Spinal cord (tissue), 10 donors: ENCODE measurements at places on chromosomes 1 and 21. TPM values are rescaled to one million over a fixed set of nuclear protein-coding genes. Genes with fewer than 3 reads are reported as not detected.

The SYCP1 gene
- 0.11 TPM for total RNA-seq

The UBXN10 gene
- 9.8 TPM for total RNA-seq

The SPRR3 gene
- total RNA-seq: 0.39 TPM

The LCE1B gene
- not detected for total RNA-seq

The OR10Z1 gene
- total RNA-seq: not detected

The SLC26A9 gene
- total RNA-seq: 0.06 TPM

GRCh38 chr1:167310732-167311131 is 90.0 kb downstream of the POU2F1 start:
- H3K4me3 ChIP-seq: no peak overlapping the region
- H3K27ac ChIP-seq: no peak overlapping the region
- no peaks in the 10 kb centered on the region for H3K4me1 ChIP-seq
- DNase-seq: no peak
- no peaks in the 10 kb centered on the region for H3K27me3 ChIP-seq

DNA sequence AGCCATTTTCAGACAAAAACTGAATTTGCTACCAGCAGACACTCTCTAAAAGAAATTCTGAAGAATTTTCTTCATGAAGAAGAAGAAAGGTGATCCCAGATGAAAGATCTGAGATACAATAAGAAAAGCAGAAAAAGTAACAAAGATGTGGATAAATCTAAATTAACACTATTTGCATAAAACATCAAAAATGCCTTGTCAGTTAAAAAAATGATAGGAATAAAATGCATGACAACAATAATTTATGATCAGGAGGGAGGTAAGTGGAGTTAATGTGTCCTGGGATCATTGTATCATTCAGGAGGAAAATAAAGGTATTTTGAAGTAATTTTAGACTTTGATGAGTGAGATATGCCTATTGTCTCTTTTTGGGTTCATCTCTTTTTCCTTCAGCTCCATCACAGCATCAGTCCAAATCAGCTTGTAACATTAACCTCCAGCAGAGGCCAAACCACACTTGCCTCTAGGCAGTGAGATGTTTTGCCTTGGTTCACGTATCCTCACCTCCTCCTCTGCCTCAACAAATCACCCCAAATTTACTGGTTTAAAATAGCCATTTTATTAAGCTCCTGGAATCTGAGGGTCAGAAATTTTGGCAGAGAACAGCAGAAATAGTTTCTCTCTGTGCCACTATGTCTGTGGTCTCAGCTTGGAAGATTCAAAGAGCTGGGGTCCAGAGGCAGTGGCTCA is 76.9 kb upstream of the HIVEP3 start:
- H3K36me3 ChIP-seq: no peaks in the 10 kb centered on the region
- no peak overlapping the region for H3K27ac ChIP-seq
- H3K27me3 ChIP-seq: no peaks in the 10 kb centered on the region
- H3K4me1 ChIP-seq: no peaks in the 10 kb centered on the region

- peak; percentile 79 for DNase-seq
- H3K27ac ChIP-seq: peak overlapping the region; percentile 61
- H3K36me3 ChIP-seq: peaks cover 37% of the 10 kb centered on the region
- peaks cover 74% of the 10 kb centered on the region for H3K4me1 ChIP-seq
- H3K4me3 ChIP-seq: no peak overlapping the region
These were observed 37.5 kb downstream of the KCNQ4 start for GRCh38 chr1:40820911-40821693.

DNA sequence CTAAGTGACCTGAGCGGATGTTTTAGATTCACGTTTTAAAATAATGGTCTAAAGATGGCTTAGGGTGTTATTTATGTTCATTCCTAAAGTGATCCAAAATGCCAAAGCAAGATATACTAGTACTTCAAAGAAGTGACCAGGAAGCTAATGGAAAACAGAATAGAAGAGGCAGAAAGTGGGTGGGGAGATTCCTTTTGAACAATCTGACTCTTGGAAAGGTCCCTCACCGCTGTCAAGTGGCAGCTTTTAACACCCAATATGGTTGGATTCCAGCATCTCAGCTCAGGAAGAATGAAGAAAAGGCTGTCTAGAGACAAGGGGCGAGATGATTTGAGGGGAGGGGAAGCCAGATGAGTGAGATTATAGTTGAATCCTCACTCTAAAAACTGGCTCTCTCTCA is 90.3 kb downstream of the SCMH1 start:
- no peak for DNase-seq
- no peaks in the 10 kb centered on the region for H3K4me1 ChIP-seq
- no peak overlapping the region for H3K27ac ChIP-seq

GRCh38 chr1:67560580-67561255 is 124.3 kb upstream of the GADD45A start:
- H3K4me1 ChIP-seq: peaks cover 6% of the 10 kb centered on the region
- no peak overlapping the region for H3K27ac ChIP-seq
- no peak overlapping the region for H3K4me3 ChIP-seq
- DNase-seq: no peak
- no peaks in the 10 kb centered on the region for H3K27me3 ChIP-seq

DNA sequence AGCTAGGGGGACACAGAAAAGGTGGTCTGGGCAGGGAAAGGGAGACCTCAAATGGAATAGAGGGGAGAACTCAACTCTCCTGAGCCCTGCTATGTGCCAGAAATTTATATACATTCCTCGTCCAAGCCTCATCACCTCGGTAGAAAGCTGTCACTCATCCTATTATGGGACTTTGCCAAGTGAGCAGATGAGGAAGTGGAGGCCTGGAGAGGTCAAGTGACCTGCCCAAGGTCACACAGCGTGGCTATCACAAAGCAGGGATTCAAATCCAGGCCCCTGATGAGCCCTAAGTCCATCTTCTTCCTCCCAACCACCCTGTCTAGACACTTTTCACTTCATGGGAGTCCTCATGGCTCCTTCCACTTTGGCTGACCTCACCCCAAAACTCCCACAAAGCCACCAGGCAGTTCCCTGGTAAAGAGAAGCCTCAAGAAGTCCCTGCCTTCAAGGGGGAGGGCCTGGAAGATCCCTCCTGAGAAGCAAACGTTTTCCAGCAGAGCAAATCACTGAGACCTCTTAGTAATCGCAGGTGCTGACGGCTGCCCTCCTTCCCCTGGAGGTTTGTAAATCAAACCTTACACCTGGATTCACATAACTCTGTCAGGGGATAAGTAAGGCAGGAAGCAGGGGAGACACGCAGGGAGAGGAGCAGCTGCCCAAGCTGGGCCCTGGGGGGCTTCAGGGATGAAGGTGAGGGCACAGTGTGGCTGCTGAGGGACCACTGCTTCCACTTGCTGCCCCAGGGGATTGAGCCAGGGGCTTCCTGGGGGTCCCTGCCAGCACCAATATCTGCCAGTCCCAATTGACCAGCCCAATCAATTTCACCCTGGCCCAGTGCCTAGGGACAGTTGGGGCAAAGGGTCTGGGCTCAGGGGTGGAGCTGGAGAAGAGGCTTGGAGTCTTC is 351.2 kb downstream of the MATN1 start:
- H3K27ac ChIP-seq: no peak overlapping the region
- DNase-seq: no peak

DNA sequence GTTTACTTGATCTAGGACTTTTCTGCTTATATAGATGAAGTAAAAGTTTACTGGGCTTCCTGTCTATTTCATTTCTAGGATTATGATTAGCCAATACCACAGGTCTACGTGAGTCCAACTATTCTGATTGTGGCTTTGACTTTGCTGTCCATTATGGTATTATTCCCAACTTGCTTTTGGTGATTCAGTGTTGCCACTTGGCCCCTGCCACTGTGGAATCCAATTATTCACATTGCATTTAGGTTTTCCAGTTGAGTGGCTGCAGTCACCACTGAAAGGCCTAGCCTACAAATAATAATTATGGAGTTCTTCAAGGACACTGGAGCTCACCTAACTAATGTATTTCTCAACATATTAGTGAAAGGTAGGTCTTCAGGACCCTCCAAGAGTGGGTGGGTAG is 574.3 kb upstream of the USP24 start:
- H3K4me3 ChIP-seq: no peak overlapping the region
- no peaks in the 10 kb centered on the region for H3K36me3 ChIP-seq
- no peaks in the 10 kb centered on the region for H3K4me1 ChIP-seq

- no peak overlapping the region for H3K27ac ChIP-seq
- no peak overlapping the region for H3K4me3 ChIP-seq
- H3K27me3 ChIP-seq: no peaks in the 10 kb centered on the region
- DNase-seq: no peak
- H3K36me3 ChIP-seq: peaks cover 14% of the 10 kb centered on the region
- peaks cover 23% of the 10 kb centered on the region for H3K4me1 ChIP-seq
These were observed 1.3 kb downstream of the CREB3L4 start for GRCh38 chr1:153968972-153969371.

- no peak overlapping the region for H3K27ac ChIP-seq
- peaks cover 8% of the 10 kb centered on the region for H3K4me1 ChIP-seq
- H3K4me3 ChIP-seq: no peak overlapping the region
These were observed 25.1 kb upstream of the TMEM61 start for GRCh38 chr1:54955359-54955758.

- H3K4me1 ChIP-seq: no peaks in the 10 kb centered on the region
- DNase-seq: no peak
- no peak overlapping the region for H3K4me3 ChIP-seq
- H3K27ac ChIP-seq: no peak overlapping the region
These were observed 244.8 kb downstream of the SMYD3 start for GRCh38 chr1:246262281-246262680.

- no peak overlapping the region for H3K4me3 ChIP-seq
- no peaks in the 10 kb centered on the region for H3K36me3 ChIP-seq
- DNase-seq: peak; percentile 74
These were observed 208.3 kb downstream of the DSCAM start for GRCh38 chr21:40638466-40639251.

DNA sequence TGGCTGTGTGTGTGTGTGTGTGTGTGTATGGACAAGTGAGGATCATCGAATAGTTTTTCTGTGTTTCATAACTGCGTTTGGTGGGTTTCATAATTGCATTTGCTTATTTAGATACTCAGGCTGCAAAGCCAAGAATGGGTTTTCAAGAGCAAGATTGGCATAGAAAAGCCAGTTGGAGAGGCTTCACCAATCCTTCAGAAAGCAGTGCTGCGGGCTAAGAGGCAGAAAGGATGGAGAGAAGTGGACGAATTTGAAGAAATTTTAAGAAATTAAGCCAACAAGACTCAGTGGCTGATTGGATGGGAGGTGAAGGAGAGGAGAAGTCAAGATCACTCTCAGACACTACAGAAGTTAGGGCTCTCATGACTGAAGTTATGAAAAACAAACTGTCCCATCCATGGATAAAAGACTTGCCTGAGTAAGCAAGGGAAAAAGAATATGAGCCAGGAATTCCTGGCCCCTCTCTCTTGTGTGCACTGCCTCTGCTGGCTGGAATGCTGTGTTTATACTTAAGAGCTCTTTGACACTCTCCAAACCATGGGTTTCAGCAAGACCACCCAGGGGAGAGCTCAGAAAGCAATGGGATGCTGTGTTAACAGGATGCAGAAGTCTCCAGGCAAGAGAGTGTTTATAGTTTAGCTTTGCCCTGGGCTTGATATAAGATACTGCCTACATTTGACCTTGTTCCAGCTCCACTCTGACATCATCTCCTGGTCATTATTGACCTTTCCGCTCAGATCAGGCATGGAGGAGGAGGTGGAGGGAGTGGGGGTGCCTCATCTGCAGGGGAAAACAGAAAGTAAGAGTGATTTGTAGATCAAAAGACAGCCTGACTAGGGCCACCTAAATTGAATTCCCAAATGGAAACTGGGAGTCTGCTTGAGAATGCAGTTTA is 232.0 kb upstream of the PLXNA2 start:
- H3K4me1 ChIP-seq: peaks cover 5% of the 10 kb centered on the region
- H3K27ac ChIP-seq: peak overlapping the region; percentile 55
- no peaks in the 10 kb centered on the region for H3K36me3 ChIP-seq
- no peak for DNase-seq
- H3K27me3 ChIP-seq: no peaks in the 10 kb centered on the region

DNA sequence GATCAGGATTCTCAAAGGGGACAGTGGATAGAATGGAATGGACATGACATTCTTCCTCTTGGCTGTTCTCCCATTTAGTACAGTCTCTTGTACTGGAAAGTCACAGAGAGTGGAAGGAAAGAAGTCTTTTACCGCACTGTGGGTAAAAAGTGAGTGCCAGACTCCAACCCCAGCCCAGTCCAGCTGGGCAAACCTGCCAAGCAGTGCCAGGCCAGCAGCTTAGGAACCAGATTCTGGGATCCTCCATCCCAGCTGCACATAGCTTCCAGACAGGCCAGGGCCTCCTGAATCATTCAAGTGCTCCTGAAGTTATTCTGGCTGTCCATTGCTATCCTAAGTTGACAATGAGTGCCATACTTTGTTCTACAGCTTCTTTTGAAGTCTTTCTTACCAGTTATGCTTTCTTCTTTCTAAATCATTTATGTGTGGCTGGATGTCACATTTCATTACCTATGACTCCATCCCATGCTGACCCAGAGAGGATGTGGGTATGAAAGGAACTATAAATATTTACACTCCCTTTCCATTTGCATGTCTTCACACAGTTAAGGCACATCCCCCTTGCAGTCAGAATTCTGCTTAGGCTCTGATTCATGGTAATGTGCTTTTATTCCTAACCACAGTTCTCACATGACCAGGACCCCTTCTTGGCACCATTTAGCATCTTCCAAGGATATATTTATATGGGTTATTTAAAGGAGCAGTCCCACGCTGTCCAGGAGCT is 88.9 kb downstream of the AK5 start:
- H3K4me1 ChIP-seq: no peaks in the 10 kb centered on the region
- no peaks in the 10 kb centered on the region for H3K27me3 ChIP-seq

DNA sequence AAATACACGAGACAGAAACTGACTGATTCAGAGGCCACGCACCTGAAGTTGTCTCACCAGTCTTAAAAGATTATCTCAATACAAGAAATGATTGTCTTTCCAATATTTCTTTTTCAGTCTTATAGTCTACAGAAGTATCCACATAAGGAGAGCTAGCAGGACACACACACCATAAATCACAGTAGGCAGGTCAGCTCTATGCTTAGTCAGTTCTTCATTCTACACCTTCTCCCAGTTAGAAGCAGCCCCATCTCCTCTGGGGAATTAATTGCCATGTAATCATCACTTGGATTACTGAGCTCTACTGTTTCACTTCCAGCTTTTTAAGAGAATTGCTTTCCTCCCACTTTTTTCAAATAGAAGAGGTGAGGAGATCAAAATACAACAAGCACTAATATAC is 59.6 kb downstream of the SMYD3 start:
- no peaks in the 10 kb centered on the region for H3K27me3 ChIP-seq
- DNase-seq: no peak
- no peaks in the 10 kb centered on the region for H3K4me1 ChIP-seq
- H3K27ac ChIP-seq: no peak overlapping the region

GRCh38 chr1:195733826-195734225 is 874.4 kb downstream of the KCNT2 start:
- no peaks in the 10 kb centered on the region for H3K4me1 ChIP-seq
- DNase-seq: no peak
- no peaks in the 10 kb centered on the region for H3K27me3 ChIP-seq
- H3K27ac ChIP-seq: no peak overlapping the region
- H3K36me3 ChIP-seq: no peaks in the 10 kb centered on the region
